NCI-H1092 (cell line): ENCODE measurements at places on chromosomes 12 and 14.

DNA sequence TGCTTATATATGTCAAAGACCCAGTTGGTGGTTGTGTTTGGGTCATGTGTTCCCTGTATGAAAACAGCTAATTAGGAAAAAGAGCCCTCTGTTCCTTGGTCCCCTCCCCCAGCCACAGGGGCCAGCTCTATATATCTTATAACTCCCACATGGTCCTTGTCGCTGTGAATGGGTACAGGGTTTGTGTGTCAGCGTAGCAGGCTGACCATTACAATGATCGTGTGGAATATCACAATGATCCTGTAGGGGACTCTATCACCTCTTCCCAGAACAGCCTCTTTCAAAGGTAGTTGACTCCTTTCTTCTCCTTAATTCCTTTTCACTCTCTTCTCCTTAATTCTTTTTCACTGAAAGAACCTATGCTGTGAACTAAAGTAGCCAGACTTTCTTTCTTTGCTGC, 51.6 kb upstream of the RIC8B start:
- no peak for DNase-seq

GRCh38 chr12:74105434-74105833, 432.2 kb upstream of the ATXN7L3B start:
- DNase-seq = no peak

- DNase-seq = no peak
Observed at GRCh38 chr12:125282921-125283320, 217.7 kb downstream of the AACS start.

GRCh38 chr14:75542588-75543091, 20.4 kb downstream of the BATF start:
- DNase-seq = no peak

DNA sequence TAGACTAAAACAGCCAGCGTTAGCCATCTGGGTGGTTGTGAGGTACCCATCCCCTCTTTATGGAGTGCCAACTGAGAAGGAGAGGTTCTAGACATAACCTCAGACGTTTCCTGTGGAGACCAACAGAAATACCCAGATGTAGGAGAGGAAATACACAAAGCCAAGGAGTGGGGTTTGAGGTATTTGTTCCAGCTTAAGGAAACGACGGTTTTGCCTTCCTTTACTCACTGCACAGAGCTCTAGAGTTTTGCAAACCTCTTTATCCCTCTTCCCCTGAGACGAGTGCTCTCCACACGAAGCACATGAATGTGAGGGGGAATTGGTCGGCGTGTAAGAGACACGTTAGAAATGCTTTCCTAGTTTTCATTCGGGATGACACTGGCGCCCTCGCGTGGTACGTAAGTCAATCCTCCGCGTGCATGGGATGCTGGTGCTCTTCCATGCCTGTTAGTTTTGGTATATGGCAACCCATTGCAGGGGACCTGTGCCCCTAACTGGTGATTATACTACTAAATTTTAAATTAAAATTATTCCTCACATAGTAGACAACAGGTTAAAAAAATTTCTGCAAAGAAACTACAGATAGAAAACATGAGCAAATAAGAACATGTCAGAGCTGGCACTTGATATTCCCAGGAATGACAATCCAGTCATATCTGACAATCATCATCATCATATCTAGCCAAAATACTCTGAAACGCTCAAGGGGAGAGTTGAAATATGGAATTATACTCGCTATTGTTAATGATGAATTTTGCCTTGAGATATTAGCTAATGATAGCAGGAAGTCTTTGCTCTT, 121.7 kb downstream of the PPM1H start:
- no peak for DNase-seq

DNA sequence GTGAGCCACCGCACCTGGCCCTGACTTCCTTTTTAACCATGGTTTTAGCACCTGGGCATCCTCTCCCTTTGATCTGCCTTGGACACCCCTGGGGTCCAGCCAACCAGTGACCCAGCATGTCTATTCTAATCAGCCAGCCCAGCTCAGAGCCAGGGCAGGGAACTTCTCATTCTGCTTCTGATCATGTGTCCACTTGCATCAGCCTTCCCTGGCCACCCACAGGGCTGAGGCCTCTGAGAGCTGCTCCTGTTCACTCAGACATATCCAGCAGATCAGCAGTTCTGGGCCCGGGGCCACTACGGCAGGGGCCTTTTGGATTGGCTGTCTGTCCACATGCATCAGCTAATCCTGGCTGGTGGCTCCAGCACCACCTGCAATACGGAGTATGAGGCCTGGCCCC, 117.9 kb upstream of the MAP1LC3B2 start:
- DNase-seq = no peak

GRCh38 chr14:23439107-23439835, 3.8 kb upstream of the MYH7 start:
- no peak for DNase-seq

GRCh38 chr14:77622366-77622961, 6.0 kb upstream of the SPTLC2 start:
- no peak for DNase-seq

- no peak for DNase-seq
Observed at GRCh38 chr12:57139796-57140649, 7.4 kb downstream of the LRP1-AS start.

DNA sequence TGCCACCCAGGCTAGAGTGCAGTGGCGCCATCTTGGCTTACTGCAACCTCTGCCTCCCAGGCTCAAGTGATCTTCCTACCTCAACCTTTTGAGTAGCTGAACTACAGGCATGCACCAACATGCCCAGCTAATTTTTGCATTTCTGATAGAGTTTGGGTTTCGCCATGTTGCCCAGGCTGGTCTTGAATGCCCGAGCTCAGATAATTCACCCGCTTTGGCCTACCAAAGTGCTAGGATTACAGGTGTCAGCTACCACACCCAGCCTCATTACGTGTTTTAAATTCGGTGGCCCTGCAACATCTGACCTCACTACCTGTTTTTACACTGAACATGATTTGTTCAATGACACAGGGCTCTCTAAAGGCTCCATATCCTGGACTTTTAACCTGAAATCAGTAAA, 22.9 kb upstream of the RDH16 start:
- no peak for DNase-seq

DNA sequence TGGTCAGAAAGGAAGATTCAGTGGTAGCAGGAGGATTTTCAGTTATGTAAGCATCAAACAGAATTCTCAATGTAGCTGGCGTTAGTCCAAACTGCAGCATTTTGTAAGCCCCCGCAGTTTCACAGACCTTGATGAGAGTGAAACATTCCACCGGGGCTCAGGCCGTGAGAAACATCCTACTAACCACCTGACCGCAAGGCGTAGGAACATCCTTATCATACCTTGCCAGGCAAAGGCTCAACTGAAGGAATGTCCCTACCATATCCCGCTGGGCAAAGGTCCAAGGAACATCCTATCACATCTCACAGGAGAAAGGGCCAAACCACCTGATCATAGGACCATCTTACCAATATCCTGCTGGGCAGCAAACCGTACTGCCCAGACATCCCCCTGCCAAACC, 624.8 kb upstream of the TMEM132C start:
- DNase-seq = no peak

GRCh38 chr12:129527506-129527905, 376.3 kb downstream of the TMEM132D start:
- no peak for DNase-seq

DNA sequence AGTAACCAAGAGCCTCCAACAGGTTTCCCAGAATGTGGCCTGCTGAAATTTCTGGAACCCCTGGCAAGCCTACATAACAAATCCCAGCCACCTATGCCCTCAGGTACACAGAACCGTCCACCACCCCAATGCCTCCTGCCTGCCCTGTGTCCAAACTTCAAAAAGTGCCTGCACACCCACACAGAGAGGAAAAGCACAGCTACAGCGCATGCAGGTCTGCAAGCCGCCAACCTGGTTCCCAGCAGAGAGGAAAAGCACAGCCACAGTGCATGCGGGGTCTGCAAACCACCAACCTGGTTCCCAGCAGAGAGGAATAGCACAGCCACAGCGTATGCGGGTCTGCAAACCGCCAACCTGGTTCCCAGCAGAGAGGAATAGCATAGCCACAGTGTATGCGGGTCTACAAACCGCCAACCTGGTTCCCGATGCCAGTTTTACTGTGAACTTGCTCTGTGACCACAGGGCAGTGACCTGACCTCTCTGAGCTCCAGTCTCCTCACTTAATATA, 113.5 kb downstream of the SCARB1 start:
- no peak for DNase-seq

- DNase-seq = no peak
Observed at GRCh38 chr14:74599321-74599761, 12.7 kb downstream of the LTBP2 start.

- DNase-seq = no peak
Observed at GRCh38 chr14:53011053-53011462, 60.2 kb upstream of the FERMT2 start.

DNA sequence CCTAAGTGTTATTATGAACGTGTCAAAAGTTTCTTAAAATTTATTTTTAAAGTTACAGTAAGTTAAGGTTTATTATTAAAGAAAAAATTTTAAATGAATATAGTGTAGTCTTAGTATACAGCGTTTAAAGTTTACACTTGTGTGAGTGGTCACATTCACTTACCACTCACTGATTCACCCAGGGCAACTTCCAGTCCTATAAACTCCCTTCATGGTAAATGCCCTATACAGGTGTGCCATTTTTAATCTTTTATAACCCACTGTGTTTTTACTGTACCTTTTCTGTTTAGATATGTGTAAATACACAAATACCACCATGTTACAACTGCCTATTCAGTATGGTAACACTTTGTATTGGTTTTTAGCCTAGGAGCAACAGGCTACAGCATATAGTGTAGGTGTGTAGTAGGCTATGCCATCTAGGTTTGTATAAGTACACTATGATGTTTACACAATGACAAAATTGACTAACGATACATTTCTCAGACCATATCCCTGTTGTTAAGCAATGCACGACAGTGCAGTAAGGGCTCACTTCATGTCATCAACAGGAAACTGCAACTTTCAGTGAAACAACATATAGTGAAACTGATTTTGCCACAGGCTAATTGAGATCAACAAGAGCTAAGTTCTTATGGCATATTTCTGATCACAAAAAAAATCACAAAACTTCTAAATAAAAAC, 112.0 kb upstream of the TMCC3 start:
- no peak for DNase-seq

GRCh38 chr14:106491851-106492250, 965.5 kb downstream of the TMEM121 start:
- no peak for DNase-seq

DNA sequence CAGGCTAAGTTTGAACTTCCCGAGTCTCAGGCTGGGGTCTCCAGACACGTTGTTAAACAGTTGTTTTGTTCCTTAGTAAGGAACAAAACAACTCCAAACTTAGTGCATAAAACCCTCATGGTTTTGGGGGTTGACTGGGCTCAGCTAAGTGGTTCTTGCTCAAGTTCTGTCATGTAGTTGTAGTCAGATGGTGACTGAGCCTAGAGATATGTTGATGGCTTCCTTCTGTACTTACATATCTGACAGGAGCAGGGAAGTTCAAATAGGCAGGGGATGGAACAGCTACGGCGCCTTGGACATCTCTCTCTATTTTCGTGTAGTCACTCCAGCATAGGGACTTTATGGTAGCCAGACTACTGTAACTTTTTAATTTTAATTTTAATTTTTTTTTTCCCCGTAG, 45.7 kb downstream of the SPATS2 start:
- no peak for DNase-seq

GRCh38 chr14:102824832-102825231, 47.6 kb downstream of the TRAF3 start:
- no peak for DNase-seq

DNA sequence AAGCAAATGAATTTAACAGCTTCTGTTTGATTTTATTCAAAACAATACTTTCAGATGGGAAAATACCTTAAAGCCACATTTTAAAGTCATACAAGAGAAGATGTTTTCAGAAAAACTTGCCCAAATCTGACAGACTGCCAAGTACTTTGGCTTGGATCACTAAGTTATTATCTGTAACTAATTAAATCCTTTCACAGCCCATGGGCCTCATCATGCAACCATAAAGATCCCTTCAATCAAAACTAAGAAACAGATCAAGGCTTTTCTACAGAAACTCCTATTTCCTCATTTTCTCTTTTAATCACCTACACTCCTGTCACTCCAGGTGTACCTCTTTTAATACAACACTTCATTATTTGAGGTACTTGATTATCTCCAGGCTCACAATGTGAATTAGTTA, 28.1 kb downstream of the BLTP3B start:
- DNase-seq = no peak

DNA sequence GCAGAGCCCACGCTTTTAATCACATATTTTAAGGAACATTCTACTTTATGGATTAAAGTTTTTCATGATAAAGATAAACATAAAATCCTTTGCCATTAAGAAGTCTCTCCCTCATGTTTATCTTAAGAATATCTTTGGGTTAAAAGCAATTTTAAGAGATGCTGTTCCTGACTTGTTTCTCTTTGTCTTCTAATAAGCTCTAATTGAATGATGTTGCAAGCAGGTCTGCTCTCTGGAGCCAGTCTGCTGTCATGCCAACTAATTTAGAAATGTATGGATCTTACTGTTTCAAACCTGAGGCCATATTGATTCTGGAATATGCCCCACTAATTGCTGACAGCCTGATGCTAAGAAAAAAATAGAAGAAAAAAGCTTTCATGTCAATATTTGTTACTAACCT, 173.6 kb downstream of the TTC8 start:
- DNase-seq = no peak

GRCh38 chr14:70847406-70848090, 38.2 kb upstream of the MAP3K9 start:
- no peak for DNase-seq

DNA sequence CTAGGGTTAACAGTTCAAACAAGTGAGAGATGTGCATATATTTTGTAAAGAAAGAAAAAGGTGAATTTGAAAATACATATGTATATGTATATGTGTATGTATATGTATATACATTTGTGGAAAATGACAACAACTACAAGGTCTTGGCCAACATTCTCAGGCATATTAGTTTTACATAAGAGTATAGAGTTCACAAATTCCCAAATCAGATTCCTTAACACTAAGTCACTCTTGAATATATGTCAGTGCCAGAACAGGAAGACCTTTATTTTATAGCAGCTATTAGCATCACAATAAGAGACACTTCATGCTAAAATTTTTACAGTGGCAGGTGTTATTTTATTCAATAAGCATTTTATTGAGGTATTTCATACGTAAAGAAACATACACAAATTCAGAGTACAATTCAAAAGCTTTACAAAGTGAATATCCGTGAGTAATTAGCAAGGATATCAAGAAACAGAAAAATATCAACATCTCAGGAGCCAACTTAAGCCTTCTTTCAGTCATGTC, 179.7 kb downstream of the SLC6A15 start:
- no peak for DNase-seq
